Suppressor macrophage (primary cell): ENCODE measurements at places on chromosomes 12 and 14.

DNA sequence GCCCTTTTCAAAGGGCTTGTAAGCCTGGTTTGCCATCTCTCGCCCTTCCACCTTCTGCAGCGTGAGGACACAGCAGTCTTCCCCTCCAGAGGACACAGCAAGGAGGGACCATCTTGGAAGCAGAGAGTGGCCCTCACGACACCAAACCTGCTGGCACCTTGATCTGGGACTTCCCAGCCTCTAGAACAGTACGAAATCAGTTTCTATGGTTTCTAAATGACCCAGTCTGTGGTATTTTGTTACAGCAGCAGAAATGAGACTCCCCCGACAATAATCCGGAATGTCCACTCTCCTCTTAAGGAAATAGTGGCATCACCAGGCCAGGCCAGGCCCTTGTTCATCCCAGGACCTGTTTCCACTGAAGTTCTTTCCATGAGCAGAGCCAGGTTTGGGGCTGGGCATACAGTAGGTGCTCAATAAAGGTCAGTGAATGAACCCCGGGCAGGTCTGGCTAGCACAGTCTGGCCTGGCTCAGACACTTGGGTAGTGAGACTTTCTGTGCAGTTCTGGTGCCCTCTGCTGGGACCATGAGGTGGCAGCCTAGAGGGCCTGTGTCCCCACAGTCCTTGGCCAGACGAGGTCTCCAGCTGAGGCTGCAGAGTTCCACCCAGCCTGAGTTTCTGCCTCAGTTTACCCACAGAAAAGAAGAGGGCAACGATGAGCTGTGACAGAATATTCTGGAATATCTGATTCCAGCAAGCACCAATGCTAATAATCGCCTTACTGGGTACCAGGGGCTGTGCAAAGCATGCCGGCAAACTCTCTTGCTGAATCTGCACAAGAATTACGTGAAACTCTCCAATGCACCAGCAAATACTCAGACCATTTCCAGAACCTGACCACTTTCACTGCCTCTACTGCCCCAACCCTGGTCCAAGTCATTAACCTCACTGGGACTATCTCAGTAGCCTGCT is 14.0 kb downstream of the ABCB9 start:
- DNase-seq = peak; percentile 89

GRCh38 chr12:55039395-55040354 is 19.9 kb downstream of the NEUROD4 start:
- no peak for DNase-seq

DNA sequence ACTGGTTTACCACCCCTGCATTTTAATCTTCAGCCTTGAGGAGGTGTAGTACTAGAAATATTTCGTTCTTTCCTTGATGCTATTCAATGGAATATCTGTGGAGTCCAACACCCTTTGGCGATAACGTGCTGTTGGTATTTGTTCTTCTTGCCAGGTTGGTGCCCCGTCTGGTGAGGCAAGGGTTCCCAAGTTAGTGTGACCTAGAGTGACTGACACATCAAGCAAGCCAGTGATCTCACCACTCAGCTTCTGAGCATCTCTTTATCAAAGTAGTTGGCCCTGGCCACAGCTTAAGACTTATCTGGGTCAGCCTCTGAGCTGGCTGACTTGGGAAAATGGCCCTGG is 60.2 kb downstream of the PLXNC1 start:
- DNase-seq = no peak

DNA sequence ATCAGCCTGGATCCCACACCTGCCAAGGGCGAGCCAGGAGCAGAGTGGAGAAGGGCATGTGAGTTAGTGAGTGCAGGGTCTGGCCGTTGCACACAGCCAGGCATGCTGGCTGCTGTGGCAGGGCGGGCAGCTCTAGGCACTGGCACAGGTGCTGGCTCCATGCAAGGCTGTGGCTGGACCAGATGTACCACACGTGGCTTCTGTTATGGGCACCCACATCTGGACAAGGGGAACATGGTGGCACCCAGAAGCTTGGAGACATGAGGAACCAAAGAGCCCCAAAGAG is 20.1 kb downstream of the SERPINA3 start:
- DNase-seq = no peak

DNA sequence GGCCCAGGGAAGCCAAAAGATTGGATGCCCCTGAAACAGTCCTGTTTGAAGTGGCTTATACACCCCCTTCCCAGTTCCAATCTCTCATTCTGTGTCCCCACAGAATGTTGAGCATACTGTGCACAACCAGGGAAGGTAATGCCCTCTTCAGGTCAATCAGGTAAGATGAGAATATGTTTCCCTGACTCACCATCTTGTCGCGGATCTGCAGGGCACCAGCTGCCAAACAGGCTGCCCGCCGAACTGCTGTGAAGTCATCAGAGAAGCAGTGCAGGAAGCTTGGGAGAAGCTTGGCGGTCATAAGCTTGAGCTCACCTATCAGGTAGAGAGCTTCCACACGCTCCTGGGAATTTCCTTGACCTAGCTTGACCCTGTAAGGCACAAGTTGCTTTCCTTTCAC is 9.6 kb downstream of the RIOX1 start:
- no peak for DNase-seq

- DNase-seq = no peak
Measured at GRCh38 chr14:20707622-20708021, 19.1 kb downstream of the ANG start.

GRCh38 chr12:120847814-120848213 is 56.3 kb downstream of the SPPL3 start:
- peak; percentile 55 for DNase-seq

GRCh38 chr12:132469423-132469822 is 20.5 kb upstream of the FBRSL1 start:
- no peak for DNase-seq

DNA sequence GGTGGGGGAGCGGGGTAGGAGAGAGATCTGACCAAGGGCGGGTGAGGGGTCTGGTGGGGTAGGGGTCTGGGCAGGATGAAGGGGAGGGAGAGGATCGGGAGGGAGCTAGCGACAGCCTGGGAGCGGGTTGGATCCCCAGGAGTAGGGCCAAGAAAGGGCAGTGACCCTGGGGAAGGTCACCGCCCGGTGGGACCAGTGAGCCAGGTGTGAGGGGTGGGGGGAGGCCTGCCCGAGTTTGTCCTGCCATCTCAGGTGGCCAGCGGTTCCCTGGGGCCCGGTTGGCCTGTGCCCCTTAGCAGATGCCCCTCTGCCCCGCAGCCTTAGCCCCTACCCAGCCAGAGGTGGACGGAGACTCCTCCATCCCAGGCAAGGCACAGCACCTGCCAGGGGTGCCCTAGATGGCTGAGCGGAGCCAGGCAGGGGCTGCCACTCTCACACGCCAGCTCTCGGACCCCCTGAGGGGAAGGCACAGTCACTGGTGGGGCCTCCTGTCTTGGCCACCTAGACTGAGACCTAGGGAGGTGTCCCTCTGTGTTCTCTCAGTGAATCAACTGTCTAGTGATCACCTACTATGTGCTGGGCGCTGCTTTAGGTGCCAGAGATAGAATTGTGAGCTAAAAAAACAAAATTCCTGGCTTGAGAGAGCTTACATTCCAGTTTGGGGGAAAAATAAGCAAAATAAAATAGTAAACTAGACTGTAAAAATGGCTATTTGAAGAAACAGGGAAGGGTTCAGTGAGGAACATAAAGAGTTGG is 629 bp upstream of the TTC7B start:
- DNase-seq = no peak

DNA sequence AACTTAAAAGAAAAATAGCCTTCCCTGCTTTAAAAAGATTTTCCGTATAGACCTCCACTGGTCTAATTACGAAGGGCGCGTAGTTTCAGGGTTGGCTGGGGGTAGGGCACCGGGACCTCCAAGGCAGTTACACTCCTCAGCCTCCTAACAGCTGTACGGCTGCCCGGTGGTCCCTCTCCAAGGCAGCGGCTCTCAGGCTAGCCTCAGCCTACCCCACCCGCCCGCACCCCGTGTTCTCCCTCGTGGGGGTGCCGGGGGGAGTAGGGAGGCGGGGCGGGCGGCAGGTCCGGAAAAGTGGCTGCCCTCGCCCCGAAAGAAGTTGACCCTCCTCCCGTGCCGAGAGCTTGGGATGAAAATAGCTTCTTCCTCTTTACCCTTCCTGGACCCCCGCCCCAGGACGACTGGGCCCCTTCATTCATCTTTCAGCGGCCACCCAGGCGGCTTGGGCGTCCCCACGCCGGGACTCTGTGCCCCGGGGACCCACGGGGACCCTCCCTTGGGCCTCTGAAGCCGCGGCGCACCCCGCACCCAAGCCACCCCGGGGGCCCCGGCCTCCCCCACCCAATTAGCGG is 991 bp upstream of the RCOR1 start:
- DNase-seq = no peak

- no peak for DNase-seq
Measured at GRCh38 chr14:95294834-95295599, 24.7 kb downstream of the CLMN start.

GRCh38 chr14:35594616-35595015 is 60.7 kb downstream of the INSM2 start:
- DNase-seq = no peak

DNA sequence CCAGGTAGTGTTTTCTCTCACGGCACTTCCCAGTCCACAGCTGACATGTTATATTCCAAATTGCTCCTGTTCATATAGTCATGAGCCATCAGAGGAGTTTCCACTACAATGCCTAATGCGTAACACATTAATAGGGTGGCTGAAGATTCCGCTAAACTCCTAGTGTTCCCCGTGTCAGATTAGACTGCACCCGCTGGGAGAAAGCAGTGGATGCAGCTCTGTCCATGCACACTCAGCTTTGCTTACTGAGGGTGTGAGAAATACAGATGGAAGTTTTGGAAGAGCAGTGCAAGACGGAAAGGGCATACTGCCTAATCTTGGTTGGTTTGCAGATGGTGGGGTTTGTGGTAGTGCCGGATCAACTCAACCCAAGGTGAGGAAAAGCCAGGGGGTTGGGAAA is 5.6 kb downstream of the PPP1R3E start:
- DNase-seq = no peak

DNA sequence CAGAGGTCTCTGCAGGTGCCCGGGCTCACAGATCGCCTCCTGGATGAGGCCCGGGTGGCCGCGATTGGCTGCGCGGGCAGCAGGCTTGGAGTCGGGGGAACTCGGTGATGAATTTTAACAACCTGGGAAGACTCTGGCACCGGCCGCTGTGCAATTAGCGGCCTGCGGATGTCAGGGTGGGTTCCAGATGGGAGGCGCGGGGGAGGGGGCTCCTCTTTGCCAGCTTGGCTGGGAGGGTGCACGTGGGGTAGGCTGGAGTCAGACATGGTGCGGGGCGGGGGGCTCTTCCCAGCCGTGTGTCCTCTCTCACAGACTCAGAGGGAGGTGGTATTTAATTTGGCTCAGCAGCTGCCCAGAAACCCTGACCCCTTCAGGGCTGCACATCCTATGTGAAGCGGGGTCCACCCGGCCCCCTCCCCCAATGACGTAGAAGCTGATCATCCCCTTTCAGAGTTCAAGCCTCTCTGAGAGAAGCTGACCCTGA is 81.4 kb downstream of the KIF26A start:
- no peak for DNase-seq

DNA sequence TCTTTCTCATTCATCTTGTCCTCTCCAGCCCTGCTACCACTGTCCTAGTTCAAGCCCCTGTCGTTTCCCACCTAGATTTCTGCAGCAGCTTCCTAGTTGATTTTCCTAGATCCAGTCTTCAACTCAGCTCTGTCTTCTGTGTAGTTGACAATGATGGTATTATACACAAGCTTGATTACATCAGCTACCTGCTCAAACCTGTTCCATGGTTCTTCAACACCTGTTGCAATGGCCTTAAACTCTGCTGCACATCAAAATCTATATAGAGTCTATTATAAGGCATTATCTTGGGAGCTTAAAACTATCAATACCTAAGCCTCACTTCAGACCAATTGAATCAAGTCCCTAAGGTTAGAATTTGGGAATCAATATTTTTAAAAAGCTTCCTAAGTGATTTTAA is 71.7 kb upstream of the PELI2 start:
- no peak for DNase-seq

DNA sequence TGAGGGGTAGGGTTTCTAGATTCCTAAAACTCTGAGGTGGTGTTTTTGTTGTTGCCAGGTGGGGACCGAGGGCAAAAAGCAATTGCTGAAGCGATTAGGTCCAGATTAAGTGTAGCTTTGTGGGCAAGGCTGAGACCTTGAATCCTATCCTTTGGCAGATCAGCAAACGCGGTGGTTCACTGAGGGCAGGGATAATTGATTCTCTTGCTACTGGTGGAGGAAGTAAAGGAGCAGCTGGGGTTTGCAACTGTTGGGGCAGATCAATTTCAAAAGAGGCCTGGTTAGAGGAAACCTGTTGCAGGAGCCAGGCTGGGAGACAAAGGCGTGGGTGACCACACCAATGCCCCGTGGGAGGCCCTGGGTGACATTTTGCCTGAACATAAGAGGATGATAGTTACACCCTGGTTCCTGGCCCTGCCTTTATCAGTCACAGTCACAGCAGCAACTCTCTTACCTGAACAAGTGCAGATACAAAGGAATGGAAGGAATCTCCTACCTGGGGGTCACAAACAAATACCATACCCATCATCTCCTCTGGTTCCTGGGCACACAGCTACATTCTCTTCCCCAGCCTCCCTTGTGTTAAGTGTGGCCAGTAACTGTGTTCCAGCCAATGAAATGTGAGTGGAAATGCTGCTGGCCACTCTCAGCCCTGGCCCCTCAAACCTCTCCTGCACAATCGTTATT is 43.3 kb upstream of the RASSF3 start:
- no peak for DNase-seq

DNA sequence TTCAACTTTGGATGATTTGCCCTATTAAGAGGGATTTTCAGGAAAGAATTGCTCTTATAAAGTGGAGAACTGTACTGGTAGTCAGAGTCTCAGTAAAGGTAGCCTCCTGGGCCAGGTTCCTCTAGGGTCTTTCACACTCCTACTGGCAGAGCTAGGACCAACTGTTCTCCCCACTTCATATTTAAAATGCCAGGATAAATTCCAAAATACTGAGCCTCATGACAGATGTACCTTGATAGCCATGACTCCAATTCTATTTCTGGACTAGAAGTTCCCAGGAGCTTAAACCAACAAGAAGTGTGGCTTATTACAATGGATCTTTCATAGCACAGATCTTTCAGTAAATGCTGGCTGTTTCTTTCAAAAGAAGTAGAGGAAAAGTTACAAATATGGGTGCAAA is 126.5 kb downstream of the C12orf75 start:
- DNase-seq = no peak
